ENCODE measurements at places on chromosomes 13 and 19.
A peak's percentile ranks its signal among the peaks of the same experiment; 100 is the strongest.

DNA sequence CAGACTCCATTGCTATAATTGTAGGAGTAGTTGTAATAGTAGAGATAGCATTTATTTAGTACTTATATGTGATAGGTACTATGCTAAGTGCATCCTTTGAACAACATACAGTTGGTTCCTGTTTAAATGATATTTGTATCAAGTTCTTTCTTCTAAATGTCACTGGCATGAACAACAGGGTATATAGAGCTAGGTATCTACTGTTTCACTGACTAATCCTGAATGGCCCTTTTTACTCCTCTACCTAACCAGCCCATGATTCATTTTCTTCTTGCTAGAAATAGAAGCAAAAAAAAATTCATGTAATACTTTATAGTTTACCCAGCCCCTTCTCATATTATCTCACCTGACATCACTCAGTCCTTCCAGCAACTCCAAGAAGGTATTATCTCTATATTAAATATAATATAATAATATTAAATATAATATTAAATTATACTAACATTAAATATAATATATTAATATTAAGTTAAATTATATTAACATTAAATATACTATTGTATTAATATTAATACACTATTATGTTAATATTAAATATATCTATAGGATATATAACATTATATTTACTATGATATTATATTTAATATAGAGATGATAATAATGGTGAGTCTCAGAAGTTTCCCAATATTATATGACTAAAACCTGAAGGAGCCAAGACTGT is 74.2 kb downstream of the FRY start:
- no peaks in the 10 kb centered on the region for H3K27me3 ChIP-seq
- no peak overlapping the region for H3K4me3 ChIP-seq
- no peak overlapping the region for H3K27ac ChIP-seq
- no peak for DNase-seq
- no peaks in the 10 kb centered on the region for H3K4me1 ChIP-seq

GRCh38 chr13:69094485-69094884 is 1013.1 kb upstream of the ATXN8OS start:
- H3K27me3 ChIP-seq = no peaks in the 10 kb centered on the region
- H3K4me3 ChIP-seq = no peak overlapping the region
- no peak for DNase-seq
- no peaks in the 10 kb centered on the region for H3K36me3 ChIP-seq
- no peak overlapping the region for H3K27ac ChIP-seq

- H3K36me3 ChIP-seq = no peaks in the 10 kb centered on the region
- no peak overlapping the region for H3K4me3 ChIP-seq
- H3K27ac ChIP-seq = no peak overlapping the region
- DNase-seq = peak; percentile 10
- no peaks in the 10 kb centered on the region for H3K27me3 ChIP-seq
- no peaks in the 10 kb centered on the region for H3K4me1 ChIP-seq
Measured at GRCh38 chr19:33946535-33947264, 150.0 kb downstream of the KCTD15 start.

DNA sequence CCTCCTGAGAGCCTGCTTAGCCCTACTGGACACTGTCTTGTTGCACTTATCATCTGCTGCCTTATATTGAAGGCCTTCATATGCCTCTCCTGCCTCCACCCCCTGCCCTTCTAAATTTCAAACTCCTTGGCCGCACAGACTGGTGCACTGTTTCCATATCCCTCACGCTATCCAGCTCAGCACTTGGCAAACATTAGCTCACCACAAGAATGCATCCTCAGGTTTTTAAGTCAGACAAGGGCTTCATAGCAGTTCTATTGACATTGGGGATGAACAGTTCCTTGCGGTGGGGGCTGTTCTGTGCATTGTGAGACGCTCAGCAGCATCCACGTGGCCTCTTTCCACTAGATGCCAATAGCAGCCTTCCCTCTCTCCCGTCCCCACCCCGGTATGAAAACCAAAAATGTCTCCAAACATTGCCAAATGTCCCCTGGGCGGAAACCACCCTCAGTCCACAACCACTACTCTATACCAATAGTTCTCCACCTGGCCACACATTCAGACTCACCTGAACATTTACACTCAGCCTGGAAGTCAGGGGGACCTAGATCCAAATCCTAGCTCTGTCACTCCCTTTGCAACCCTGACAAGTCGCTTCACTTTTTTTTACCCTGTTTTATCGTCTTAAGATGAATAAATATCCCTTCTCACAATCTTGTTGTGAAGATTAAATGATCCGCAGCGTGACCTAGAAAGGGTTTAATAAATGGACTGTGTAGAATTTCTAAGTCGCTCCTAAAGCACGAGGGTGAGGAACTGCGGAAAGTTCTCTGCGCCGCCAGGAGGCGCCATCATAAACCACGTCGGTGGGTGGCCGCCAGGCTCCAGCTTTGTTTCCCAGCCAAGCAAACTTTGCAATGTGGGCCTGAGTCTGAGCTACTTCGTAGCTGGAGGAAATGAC is 3.6 kb upstream of the CEACAM3 start:
- DNase-seq = peak; percentile 16
- no peak overlapping the region for H3K4me3 ChIP-seq
- no peak overlapping the region for H3K27ac ChIP-seq
- no peaks in the 10 kb centered on the region for H3K4me1 ChIP-seq

DNA sequence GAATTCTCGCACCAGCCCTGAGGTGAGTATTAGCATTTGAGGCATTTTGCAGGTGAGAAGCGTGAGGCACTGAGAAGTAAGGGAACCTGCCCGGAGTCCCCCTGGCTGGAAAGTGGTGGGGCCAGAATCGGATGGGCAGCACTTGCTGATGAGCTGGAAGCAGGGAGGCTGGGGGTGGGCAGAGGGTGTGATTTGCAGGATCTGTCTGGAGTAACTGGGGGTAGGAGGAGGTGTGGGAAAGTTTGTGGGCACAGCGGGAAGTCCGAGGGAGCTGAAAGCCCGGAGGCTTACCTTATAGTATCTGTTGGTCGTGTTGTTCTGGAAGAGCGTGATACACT is 20.1 kb downstream of the PRKD2 start:
- H3K36me3 ChIP-seq = peaks cover 85% of the 10 kb centered on the region
- H3K27ac ChIP-seq = no peak overlapping the region
- DNase-seq = no peak
- H3K4me1 ChIP-seq = no peaks in the 10 kb centered on the region
- no peaks in the 10 kb centered on the region for H3K27me3 ChIP-seq

- DNase-seq = no peak
- H3K36me3 ChIP-seq = peaks cover 17% of the 10 kb centered on the region
- no peak overlapping the region for H3K27ac ChIP-seq
- no peaks in the 10 kb centered on the region for H3K27me3 ChIP-seq
Measured at GRCh38 chr19:2253106-2254063, 2.8 kb downstream of the JSRP1 start.

- DNase-seq = peak; percentile 49
- H3K27me3 ChIP-seq = no peaks in the 10 kb centered on the region
- no peak overlapping the region for H3K27ac ChIP-seq
- no peaks in the 10 kb centered on the region for H3K36me3 ChIP-seq
Measured at GRCh38 chr19:29873024-29873800, 61.4 kb downstream of the CCNE1 start.

- no peaks in the 10 kb centered on the region for H3K36me3 ChIP-seq
- H3K27me3 ChIP-seq = no peaks in the 10 kb centered on the region
- no peak overlapping the region for H3K27ac ChIP-seq
- H3K4me1 ChIP-seq = no peaks in the 10 kb centered on the region
Measured at GRCh38 chr13:113428469-113428865, 24.8 kb downstream of the ADPRHL1 start.

GRCh38 chr13:94412870-94413597 is 66.4 kb downstream of the DCT start:
- H3K36me3 ChIP-seq = no peaks in the 10 kb centered on the region
- no peaks in the 10 kb centered on the region for H3K27me3 ChIP-seq
- no peak overlapping the region for H3K4me3 ChIP-seq
- no peak for DNase-seq

DNA sequence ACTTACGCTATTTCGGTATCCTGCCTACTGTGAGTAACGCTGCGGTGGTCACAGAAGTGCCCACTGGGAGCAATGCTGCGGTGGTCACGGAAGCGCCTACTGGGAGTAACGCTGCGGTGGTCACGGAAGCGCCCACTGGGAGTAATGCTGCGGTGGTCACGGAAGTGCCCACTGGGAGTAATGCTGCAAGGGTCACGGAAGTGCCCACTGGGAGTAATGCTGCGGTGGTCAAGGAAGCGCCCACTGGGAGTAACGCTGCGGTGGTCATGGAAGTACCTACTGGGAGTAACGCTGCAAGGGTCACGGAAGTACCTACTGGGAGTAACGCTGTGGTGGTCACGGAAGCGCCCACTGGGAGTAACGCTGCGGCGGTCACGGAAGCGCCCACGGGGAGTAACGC is 52.1 kb upstream of the SOX1 start:
- H3K27me3 ChIP-seq = peaks cover 64% of the 10 kb centered on the region
- no peak overlapping the region for H3K27ac ChIP-seq
- no peaks in the 10 kb centered on the region for H3K36me3 ChIP-seq
- no peak for DNase-seq

- H3K27me3 ChIP-seq = no peaks in the 10 kb centered on the region
- no peak overlapping the region for H3K4me3 ChIP-seq
- no peaks in the 10 kb centered on the region for H3K36me3 ChIP-seq
- H3K4me1 ChIP-seq = peaks cover 15% of the 10 kb centered on the region
- H3K27ac ChIP-seq = no peak overlapping the region
Measured at GRCh38 chr13:20425819-20426219, 99.8 kb downstream of the CRYL1 start.

DNA sequence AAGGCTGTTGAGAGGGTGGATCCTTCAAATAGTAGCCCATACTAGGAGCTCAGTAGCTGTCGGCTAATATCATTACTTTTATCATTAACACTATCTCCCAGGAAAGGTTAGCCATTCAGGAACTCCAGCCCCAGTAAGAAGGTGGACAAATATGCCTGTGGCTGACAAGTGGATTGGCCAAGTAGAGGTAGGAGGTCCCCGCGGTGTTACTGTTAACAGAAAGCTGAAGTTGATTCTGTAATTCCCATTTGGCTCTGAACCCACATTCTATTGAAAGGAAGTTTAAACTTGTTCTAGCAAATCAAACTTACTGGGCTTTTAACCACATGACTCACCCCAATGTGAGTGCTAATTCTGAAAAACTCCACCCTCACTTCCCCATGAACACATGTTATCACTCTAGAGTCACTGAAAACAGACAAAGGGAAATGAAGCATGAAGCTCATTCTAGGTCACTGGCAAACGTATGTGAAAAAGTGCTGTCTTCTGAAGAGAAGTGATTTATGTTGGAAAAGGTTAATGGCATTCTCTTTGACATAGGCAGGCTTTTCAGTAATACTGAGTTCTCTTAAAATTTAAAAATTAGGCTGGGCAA is 273.5 kb downstream of the FGF14 start:
- no peaks in the 10 kb centered on the region for H3K4me1 ChIP-seq
- no peak overlapping the region for H3K27ac ChIP-seq
- no peaks in the 10 kb centered on the region for H3K27me3 ChIP-seq
- no peaks in the 10 kb centered on the region for H3K36me3 ChIP-seq
- no peak overlapping the region for H3K4me3 ChIP-seq

DNA sequence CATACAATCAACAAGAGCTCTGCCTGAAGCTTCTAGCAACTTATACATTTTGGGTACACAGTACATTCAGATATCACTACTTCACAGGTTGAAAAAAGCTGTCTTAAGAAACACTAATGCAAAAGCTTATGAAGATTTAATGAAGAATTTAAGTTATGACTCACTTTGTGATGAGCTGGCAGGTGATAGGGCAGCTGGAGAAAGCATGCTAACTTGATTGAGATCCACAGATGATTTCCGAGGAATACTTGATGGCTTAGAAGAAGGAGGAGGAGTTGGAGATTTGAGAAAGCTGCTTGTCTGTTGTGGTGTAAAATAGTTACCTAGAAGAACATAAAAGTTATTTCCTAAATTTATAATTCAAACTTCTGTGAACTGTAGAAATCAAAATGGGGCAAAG is 23.3 kb downstream of the EXOSC8 start:
- H3K4me1 ChIP-seq = no peaks in the 10 kb centered on the region
- H3K36me3 ChIP-seq = peaks cover 77% of the 10 kb centered on the region
- H3K27me3 ChIP-seq = no peaks in the 10 kb centered on the region
- H3K27ac ChIP-seq = no peak overlapping the region
- no peak overlapping the region for H3K4me3 ChIP-seq
- DNase-seq = no peak

- peak overlapping the region; percentile 76 for H3K27ac ChIP-seq
- peaks cover 33% of the 10 kb centered on the region for H3K4me1 ChIP-seq
- 0 out of 2 replicates have a peak, but pooled peaks cover 3% of the 10 kb centered on the region for H3K27me3 ChIP-seq
- no peaks in the 10 kb centered on the region for H3K36me3 ChIP-seq
Measured at GRCh38 chr13:99431927-99432608, 69.2 kb upstream of the TM9SF2 start.

DNA sequence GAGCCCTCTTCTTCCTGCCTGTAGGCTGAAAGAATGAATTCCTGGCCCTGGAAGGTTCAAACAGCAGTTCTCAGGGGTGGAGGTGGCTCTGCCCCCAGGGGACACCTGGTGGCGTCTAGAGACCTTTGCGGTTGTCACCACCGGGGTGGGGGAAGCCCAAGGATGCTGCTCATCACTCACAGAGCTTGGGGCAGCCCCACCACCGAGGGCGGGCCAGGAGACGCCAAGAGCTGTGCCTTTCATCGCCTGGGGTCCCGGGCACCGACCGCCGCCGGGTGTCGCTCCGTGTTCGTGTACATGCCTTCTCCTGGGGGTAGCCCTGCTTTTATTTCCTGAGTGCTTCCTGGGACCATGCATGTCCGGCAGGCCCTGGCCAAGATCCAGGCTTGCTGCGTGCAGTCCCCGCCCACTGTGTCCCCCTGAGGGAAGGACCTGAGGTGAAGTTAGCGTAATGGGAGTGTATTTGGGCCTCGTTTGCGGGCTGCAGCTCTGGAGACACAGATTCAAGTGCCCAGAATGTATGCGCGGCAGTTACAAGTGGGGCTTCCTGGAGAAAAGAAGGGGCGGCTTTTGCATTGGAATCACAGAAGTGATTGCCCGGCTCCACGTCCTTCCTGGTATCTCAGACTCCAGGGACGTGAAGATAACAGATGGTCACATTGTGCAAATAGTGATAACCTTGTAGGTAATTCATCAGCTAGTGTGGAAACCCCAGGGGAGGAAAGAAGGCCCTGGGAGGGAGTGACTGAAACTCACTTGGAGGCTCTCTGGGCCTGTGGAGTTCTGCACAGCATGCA is 7.8 kb downstream of the DOT1L start:
- no peak overlapping the region for H3K27ac ChIP-seq
- H3K4me3 ChIP-seq = no peak overlapping the region
- H3K36me3 ChIP-seq = peaks cover 36% of the 10 kb centered on the region
- H3K27me3 ChIP-seq = no peaks in the 10 kb centered on the region
- H3K4me1 ChIP-seq = peaks cover 32% of the 10 kb centered on the region

DNA sequence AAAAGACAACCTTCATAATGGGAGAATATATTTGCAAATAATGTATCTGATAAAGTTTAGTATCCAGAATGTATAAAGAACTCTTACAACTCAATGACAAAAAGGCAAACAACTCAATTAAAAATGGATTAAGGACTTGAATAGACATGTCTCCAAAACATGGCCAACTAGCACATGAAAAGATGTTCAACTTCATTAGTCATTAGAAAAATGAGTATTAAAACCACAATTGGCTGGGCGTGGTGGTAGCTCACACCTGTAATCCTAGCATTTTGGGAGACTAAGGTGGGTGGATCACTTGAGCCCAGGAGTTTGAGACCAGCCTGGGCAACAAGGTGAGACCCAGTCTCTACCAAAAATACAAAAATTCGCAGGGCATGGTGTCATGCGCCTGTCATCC is 18.8 kb upstream of the ZMYM5 start:
- no peaks in the 10 kb centered on the region for H3K27me3 ChIP-seq
- no peak for DNase-seq
- H3K27ac ChIP-seq = no peak overlapping the region
- H3K36me3 ChIP-seq = no peaks in the 10 kb centered on the region
- no peak overlapping the region for H3K4me3 ChIP-seq
- peaks cover 4% of the 10 kb centered on the region for H3K4me1 ChIP-seq

- H3K27me3 ChIP-seq = no peaks in the 10 kb centered on the region
- H3K4me3 ChIP-seq = peak overlapping the region; percentile 54
- H3K36me3 ChIP-seq = peaks cover 38% of the 10 kb centered on the region
- peak overlapping the region; percentile 60 for H3K27ac ChIP-seq
Measured at GRCh38 chr19:42279155-42279901, 10.3 kb downstream of the CIC start.
